ENCODE measurements at places on chromosomes 2 and 18. TPM values are rescaled to one million over a fixed set of nuclear protein-coding genes. Genes with fewer than 3 reads are reported as not detected.

DNA sequence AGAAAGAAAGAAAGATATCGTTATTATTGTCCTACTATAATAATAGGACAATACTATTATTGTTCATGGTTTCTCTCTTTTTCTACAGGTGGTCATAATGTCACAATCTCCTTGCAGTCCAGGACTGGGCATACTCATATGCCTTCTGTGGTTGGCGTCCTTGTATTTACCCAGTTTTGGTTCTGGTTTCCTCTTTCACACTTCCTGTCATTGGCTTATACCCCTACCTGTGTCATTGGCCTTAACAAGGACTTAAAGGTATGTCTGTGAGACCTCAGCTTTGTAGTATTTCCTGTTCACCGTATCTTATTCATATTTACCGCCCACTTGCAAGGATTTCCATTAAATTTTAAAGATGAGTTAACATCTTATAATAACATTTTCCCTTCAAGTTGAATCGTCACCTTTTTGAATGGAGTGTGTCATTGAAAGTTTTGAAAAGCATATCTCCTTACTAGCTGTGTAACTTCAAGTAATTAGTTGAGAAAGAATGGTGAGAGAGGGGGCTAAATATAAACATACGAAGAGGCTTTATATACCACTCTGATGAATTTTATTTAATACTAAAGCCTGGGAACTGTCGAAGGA is 36.5 kb upstream of the HTR2B start:
- no peak for DNase-seq

- DNase-seq: no peak
Observed at GRCh38 chr2:237686659-237687136, 59.3 kb downstream of the LRRFIP1 start.

GRCh38 chr18:22257022-22257543 is 87.7 kb downstream of the GATA6 start:
- DNase-seq: no peak

GRCh38 chr2:68391869-68392268 is 26.8 kb downstream of the PLEK start:
- DNase-seq: no peak

DNA sequence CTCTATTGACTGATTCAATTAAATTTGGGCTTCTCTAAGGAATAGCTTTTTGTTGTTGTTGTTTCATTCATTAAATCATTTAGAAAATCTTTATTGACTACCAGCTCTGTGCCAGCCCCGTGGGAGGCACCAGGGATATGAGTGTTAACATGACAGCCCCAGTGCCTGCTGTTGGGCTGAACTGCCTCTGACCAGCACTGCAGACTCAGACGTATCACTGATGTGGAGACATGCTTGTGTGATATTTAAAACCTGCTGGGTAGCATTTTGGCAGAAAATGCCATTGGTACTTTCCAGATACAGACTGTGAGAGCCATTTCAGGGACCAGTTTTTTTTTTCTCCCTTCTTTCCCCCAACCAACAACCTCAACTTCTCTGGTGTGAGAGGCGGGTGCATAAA is 38.6 kb upstream of the KCNF1 start:
- DNase-seq: no peak

- no peak for DNase-seq
Observed at GRCh38 chr2:67083951-67084350, 313.2 kb upstream of the ETAA1 start.

- no peak for DNase-seq
Observed at GRCh38 chr2:40259900-40260299, 192.0 kb downstream of the SLC8A1 start.

DNA sequence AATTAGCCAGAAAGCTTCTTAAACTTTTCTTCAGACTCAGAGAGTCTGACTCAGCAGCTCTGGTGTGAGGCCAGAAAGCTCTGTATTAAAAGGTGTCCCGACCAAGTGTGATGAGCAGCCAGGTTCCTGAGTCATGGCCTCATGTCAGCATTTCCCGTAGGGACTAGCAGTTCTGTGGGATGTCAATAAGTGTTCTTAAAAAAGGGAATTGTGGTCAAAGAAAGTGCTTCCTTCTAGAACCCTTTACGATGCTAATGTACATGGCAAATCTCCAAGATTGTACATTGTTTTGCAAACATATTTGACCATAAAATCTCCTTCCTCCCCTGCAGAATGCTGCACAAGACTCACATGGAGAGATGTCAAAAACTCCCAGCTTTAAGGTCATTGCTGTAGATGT is 80.1 kb downstream of the PLA2R1 start:
- DNase-seq: no peak

DNA sequence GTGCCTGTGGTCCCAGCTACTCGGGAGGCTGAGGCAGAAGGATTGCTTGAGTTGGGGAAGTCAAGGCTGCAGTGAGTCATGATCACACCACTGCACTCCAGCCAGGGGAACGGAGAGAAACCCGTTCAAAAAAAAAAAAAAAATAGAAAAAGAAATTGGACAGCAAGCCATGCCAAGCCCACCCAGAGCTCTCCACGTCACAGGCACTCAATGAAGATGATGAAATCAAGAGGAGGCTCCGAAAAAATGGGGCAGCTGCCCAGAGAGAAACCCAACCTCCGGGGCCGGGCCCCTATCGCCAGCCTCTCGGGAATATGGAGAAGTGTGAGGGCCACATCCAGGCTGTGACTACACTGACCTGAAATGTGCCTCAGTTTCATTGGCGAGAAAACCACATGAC is 40.0 kb downstream of the BIN1 start:
- DNase-seq: peak; percentile 78

DNA sequence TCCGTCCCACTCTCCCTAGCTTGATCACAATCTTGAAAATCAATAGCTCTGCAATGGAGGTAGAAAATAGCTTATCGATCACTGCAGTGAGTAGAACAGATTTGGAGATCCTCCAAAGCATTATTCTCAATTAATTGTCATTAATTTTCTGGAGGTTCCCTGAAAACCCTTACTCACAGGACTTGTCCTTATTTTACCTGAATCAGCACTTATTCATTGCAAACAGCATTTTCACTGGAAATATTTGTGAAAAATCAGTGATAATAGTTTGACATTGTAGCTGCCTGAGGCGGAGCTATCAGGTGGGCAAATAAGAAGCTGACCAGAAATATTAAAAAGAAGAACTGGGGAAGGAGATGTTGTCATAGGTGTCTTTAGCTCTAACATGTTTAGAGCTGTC is 294.6 kb upstream of the ZSWIM2 start:
- no peak for DNase-seq

DNA sequence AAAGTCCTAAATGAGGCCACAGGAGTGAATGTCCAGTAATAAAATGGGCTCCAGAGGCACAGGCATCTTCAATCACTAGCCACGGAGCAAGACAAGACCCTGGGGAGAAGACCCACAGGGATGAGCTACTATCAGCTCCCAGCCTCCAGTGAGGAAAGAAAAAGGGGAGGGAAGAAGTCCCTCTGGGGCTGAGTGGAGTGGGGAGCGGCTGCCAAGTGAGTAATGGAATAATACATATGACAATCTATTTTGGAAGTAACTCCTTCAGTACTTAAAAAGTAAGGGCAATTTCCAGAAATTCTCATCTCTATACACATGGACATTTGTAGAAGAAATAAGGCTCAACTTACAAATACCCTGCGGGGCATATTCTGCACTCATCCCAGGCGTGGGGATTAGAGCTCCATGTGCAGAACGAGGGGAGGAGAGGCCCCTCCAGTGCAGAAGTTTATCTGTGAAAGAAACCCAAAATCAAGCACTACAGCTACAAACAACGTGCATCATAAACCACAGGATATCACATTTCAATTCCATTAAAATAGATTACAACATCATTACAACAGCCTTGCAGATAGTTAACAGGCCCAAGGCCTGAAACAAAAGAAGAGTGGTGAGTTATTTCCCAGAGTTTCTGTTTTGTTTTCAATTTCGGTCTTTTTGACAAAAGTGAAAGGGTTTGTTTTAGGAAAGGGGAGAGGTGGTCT is 84.9 kb downstream of the BCL11A start:
- no peak for DNase-seq

DNA sequence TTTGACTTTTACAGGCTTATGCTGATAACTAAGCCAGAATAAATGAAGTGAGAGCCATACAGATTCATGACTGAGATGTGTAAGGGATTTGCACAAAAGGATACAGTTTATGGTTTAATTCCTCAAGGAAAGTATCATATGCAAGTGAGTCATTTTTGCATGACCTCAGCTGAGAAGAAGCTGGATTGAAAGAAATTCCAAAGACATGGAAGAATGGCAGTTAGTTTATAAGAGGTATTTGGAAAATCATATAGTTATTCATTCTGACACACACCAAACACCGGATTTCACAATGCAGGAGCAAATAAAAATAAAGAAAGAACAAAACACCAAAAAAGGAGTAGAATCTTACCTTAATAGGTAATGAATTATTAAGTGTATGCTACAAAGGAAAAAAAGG is 83.2 kb upstream of the RND3 start:
- no peak for DNase-seq

DNA sequence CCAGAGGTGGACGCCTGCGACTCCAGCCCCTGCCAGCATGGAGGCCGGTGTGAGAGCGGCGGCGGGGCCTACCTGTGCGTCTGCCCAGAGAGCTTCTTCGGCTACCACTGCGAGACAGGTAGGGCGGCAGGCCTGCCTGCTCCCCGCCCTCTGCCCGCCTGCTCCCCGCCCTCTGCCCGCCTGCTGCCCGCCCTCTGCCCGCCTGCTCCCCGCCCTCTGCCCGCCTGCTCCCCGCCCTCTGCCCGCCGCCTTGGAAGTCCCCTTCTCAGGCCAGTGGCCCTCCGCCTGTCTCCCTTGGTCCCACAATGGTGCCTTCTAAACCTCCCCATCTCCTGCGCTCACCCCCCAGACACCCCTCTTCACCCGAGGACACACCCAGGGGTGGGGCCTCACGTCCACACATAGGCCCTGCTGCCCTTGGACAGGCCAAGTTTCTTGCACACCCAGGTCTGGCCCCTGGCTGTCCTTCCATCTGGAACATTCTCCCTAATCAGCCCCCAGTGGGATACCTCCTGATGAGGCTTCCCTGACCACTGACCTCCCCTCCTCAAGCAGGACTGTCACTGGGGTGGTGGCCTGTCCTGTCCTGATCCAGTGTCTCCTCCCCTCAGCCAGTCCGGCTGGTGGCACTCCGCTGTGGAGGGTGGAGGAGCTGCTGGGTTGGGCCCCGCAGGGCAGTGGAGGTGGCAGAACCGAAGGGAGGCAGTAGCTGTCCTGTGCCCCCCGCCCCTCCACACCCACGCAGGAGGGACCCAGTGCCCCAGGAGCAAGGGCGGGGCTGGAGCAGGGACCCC is 37.9 kb downstream of the MTERF4 start:
- peak; percentile 26 for DNase-seq

DNA sequence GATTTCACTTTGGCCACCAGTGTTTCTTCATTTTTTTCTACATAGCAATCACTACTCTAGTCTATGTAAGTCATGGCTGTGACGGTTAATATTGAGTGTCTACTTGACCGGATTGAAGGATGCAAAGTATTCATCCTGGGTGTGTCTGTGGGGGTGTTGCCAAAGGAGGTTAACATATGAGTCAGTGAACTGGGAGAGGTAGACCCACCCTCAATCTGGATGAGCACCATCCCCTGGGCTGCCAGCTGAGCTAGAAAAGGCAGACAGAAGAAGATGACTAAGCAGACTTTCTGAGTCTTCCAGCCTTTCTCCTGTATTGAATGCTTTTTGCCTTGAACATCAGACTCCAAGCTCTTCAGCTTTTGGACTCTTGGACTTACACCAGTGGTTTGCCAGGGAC is 265.0 kb upstream of the SLC8A1 start:
- no peak for DNase-seq

DNA sequence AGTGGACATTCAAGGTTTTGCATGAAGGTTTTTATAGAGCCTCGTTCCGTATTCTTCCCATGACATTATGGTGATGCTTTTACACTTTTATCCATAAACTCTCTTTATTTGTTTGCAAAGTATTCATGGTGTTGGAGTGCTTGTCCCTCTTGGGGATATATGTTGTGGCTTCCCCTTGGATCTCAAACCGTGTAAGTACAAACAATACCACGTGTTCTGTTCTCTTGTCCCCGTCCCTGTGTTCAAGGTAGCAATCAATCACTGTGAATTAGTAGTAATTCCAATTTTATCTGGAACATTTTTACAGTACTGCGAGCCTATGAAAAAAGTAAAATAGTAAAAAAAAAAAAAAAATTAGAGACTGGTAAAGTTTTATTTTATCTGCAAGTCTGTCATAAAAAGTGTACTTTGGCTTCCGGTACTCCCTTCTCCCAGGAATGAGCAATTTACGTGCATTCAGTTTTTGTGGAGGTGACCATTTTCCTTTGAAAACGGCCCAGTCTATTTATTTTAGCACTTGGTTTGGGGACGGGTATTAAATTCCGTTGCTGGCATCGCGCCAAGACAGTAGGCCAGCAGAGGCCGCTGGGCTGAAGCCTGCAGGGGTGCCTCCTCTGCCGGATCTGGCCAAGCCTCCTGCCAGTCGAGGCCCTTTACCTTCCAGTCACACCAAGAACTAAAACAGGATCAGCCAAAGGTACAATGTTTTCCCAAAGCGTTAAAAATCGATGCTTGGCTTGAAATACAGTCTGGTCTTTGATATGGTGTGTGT is 175.7 kb downstream of the SOCS6 start:
- peak; percentile 53 for DNase-seq

DNA sequence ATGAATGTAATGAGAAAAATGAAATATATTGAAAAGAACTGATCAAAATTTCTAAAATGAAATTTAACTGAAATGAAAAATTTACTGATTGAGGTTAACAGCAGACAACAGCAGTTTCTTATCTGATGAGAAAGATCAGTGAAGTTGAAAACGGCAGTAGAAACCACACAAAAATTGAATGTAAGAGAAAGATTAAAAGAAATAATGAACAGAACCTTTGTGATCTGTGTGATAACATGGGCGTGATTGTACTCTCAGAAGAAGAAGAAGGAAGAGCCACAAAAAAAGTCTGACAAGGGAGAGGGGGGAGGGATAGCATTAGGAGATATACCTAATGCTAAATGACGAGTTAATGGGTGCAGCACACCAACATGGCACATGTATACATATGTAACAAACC is 45.2 kb downstream of the FAM117B start:
- DNase-seq: no peak

DNA sequence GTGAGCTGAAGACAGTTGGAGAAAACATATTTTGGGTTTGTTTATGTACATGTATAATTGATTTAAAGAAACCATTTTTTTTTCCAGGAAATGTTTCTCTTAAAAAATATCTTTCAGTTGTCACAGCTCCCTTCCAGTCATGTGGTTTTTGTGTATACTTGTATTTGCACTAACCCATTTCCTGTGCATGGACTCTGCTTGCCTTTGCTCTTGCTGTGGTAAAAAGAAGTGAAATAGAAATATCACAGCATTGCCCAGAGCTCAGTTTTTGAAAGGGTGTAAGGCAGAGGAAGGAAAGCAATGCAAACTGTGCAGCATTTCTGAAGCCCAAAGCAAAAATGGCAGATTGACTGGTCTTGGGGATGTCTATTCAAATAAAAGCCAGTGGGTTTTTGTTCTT is 10.4 kb upstream of the DOCK10 start:
- no peak for DNase-seq

GRCh38 chr2:101985101-101985792 is 6.5 kb upstream of the IL1R2 start:
- DNase-seq: no peak

- no peak for DNase-seq
Observed at GRCh38 chr2:33158482-33159003, 211.8 kb downstream of the LTBP1 start.

The PRKAG3 gene
- not detected for total RNA-seq

The LIPG gene
- 3.9 TPM for total RNA-seq

The C2orf15 gene
- total RNA-seq: 3.0 TPM

The TUBA4B gene
- total RNA-seq: 1.9 TPM

The GATA6 gene
- total RNA-seq: 129 TPM

The STARD6 gene
- not detected for total RNA-seq

The B3GNT7 gene
- 24.4 TPM for total RNA-seq

All from ovary (tissue), 10 donors.